CD4-positive, alpha-beta memory T cell (primary cell): ENCODE measurements at places on chromosomes 2 and 18. TPM values are rescaled to one million over a fixed set of nuclear protein-coding genes. Genes with fewer than 3 reads are reported as not detected.

The ERFE gene
- not detected for total RNA-seq

The NPAS2 gene
- total RNA-seq, result 2.6 TPM

The TYW5 gene
- 11.0 TPM for total RNA-seq

The RGPD3 gene
- 0.47 TPM for total RNA-seq

The CD207 gene
- not detected for total RNA-seq

The ALPP gene
- not detected for total RNA-seq

The KCNG2 gene
- not detected for total RNA-seq

The NGEF gene
- total RNA-seq, result not detected

The MITD1 gene
- total RNA-seq, result 84.3 TPM

The IHH gene
- total RNA-seq, result not detected

The RPRM gene
- total RNA-seq, result not detected

The COL6A3 gene
- total RNA-seq, result 2.1 TPM

The NETO1 gene
- not detected for total RNA-seq

The GKN2 gene
- not detected for total RNA-seq

The DCTN1 gene
- 105 TPM for total RNA-seq

The GBX2 gene
- total RNA-seq, result not detected

The AMER3 gene
- total RNA-seq, result not detected

The SNED1 gene
- total RNA-seq, result 85.2 TPM

The CNGA3 gene
- not detected for total RNA-seq

The RNF125 gene
- total RNA-seq, result 40.3 TPM

The LOXL3 gene
- total RNA-seq, result 0.25 TPM

The OSR1 gene
- total RNA-seq, result not detected

The FEV gene
- not detected for total RNA-seq

The YWHAQ gene
- total RNA-seq, result 124 TPM

The DNAJC27 gene
- 13.2 TPM for total RNA-seq

The KLF11 gene
- total RNA-seq, result 7.0 TPM

The LYG2 gene
- not detected for total RNA-seq

The TBR1 gene
- not detected for total RNA-seq

The ADNP2 gene
- total RNA-seq, result 20.9 TPM

The ARHGAP28 gene
- not detected for total RNA-seq

The COPS7B gene
- total RNA-seq, result 57.9 TPM

The AMMECR1L gene
- 17.4 TPM for total RNA-seq

The CLHC1 gene
- 12.4 TPM for total RNA-seq

The ATP8B1 gene
- total RNA-seq, result not detected

The EDAR gene
- total RNA-seq, result 6.3 TPM

The SCRN3 gene
- 15.2 TPM for total RNA-seq

The FBXO41 gene
- 11.4 TPM for total RNA-seq

The LBX2 gene
- total RNA-seq, result not detected

The AP1S3 gene
- total RNA-seq, result 1.1 TPM

The CPLX4 gene
- not detected for total RNA-seq

The LIPG gene
- not detected for total RNA-seq

The MGAT4A gene
- total RNA-seq, result 270 TPM

The TEX44 gene
- total RNA-seq, result not detected
